ENCODE measurements at places on chromosomes 4 and X.

GRCh38 chr4:144970597-144970996, 127.4 kb downstream of the ANAPC10 start:
- no peak for DNase-seq

DNA sequence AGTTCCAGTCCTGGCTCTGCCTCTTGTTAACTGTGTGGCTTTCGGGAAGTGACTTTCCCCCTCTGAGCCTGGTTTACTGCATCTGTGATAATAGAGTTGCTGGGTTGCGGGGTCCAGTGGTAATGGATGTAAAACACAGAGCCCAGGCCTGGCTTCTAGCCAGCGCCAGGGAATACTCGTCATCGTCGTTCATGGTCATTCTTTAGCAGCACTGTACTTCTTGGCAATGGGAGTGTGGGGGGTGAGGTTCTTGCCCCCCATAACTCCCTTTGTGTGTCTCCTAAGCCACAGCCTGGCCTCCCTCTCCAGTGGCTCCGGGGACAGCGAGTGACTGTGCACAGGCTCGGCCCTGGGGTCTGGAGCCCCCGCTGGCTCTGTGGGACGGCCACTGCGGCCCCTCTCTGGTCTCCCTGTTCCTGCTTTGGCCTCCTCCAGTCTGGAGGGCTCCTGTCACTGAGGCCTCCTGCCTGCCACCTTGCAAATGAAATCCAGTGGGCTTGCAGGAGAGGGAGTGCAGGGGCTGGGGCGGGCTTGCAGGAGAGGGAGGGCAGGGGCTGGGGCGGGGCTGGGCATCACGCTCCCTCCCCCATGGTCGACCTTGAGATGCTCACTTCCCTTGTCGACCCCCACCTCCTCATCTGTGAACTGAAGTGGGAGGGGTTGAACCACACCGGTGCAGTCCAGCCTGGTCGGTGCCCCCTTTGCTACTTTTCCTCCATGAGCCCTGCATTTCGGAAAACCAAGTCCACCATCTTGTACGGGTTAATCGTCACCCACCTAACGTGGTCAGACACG, 13.2 kb downstream of the PSAPL1 start:
- no peak for DNase-seq

DNA sequence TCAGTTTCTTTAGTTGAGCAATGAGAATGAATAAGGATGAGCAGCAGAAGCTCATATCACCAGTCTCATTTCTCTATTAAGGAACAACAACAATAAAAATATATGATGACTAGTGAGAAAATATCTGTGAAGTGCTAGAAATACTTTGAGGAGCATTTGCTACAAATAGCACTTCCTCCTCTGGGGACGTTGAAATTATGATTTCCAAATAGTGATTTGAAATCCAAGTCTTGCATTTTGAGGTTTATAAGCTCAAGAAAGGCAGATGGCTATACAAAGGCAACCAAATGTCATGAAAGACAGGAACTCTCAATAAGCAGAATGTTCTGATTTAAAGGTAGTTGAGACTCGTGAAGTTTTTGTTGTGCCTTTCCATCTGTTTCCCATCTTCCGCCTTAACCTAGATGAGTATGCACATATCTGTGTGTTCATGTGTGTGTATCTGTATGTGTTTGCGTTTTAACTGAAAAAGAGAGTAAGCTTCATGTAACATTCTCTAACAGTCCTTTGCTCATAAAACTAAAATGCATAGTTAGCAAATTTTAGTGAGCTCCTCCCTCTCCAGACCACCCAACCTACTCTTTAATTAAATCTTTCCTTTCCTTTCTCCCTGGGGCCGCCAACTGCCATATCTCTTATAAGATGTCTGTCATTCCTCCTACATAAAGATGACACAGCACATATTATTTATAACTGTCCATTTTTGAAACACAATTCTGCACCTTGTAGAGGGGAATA, 222.6 kb upstream of the RASGEF1B start:
- no peak for DNase-seq

- no peak for DNase-seq
These were observed 148.4 kb upstream of the GPC4 start for GRCh38 chrX:133563705-133564104.

- no peak for DNase-seq
These were observed 1718.8 kb upstream of the PCDH10 start for GRCh38 chr4:131430302-131430701.

- DNase-seq: no peak
These were observed 538 bp downstream of the SCML2 start for GRCh38 chrX:18353931-18354368.

- no peak for DNase-seq
These were observed 119.2 kb upstream of the EDNRA start for GRCh38 chr4:147361726-147362125.

DNA sequence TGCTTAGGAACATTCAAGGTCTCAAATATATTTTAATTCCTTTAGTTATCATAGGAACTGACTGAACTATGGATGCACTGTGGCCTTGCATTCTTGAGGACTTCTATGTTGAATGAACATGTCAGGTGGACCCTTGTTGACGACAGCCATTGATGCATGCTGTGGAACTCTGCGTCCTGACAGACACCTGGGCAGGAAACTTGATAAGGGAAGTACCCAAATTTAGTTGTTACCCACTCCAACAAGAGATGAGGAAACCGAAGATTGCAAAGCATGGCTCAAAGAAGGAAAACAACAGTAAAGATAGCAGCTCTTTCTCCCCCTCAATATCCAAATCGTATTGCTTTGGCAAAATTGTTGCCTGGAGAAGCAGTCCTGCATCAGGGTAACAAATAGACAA, 540.0 kb upstream of the NR3C2 start:
- no peak for DNase-seq

DNA sequence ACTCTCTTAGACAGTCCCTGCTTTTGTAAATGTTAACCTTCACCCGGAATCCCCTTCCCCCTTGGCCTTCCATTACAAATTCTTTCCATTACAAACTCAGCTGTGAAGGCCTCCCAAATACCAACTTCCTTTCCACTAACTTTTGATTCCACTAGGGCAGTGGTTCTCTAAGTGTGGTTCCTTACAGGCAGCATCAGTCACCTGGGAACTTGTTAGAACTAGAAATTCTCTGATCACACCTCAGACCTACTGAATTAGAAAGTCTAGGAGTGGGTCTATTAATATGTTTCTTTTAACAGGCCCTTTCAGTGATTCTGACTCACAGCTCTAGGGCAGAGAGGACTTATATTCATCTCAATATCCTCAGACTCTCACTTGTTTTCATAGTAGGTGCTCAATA, 19.0 kb upstream of the MRPL1 start:
- no peak for DNase-seq

DNA sequence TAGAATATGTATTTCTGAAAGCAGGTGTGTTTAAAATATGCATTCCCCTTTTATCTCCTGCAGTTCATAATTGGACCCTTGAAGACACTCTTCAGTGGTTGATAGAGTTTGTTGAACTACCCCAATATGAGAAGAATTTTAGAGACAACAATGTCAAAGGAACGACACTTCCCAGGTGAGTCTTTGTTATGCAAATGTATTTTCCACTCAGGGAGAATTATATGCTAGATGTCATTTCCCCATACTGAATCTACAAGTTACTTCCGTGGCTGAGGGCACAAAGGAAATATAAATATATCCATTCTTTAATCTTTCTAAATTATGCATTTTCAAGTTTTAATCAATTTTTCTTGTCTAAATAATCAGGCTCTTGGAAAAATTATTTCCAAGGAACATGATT, 134.7 kb downstream of the STIM2 start:
- no peak for DNase-seq

DNA sequence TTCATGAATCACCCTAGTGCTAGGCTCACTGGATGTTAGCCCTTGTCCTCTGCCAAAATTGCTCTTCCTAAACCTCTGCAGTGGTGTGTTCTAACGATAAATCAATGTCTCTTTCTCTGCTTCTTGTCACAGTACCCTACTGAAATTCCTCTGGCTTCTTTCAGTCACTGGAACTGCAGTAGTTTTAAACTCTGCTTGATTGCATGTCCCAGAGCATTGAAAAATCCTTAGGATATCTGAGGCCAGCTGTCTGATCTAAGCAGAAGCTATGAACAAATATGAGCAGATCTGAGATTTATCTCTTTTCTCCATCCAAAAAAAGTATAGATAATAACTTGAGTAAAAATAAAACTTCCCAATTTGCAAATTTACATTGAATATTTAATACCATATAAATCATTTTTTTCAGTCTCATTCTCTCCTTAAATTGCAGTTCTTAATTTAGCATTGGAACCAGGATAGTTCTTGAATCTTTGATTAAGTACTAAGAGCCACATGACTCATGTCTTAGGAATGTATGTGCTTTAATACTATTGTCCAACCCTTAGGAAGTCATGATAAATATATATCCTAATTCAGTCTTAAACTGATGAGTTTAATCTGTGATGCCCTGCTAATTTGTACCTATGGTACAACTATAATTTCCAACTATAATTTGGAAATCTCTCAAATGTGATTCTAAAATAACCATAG, 169.7 kb downstream of the PDHA2 start:
- DNase-seq: no peak

DNA sequence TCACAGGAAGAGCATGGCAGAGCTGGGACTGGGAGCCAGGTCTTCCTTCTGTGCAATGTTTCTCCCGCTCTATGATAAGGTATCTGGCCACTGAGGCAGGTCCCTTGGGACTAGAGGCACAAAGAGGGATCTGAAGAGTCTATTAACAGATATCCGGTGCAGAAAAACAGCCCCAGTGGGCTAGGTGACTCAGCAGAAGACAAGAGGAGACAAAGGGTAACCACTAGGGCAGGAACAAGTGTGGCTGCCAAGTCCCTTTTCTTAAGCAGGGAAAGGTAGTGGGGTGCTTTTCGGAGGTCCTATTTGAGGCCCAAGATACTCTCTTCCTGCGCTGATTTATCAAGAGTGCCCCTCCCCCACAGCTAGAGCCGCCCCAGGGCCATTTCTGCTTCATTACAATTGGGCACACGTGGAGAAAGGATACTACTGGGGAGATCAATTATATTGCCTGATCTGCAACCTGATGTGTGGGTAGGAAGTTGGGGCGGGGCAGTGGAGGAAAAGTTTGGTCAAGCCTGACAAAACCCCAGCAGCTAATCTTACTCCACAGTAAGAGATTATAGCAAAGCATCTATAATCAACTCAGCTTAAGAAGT, at the start of gene DGAT2L6:
Gene DGAT2L6, plus strand, starts transcription at position 546 of the 596 bp plus-strand sequence. CDS start 100 bp downstream, outside the sequence.
- DNase-seq: no peak

GRCh38 chrX:38620623-38621022, 59.3 kb downstream of the TSPAN7 start:
- DNase-seq: no peak

- DNase-seq: no peak
These were observed 192.0 kb downstream of the SMIM20 start for GRCh38 chr4:26105815-26106699.
